ENCODE measurements at places on chromosomes 6 and 20.

GRCh38 chr20:59752101-59752586 lies 147.8 kb downstream of the PHACTR3 start:
- no peak for DNase-seq

DNA sequence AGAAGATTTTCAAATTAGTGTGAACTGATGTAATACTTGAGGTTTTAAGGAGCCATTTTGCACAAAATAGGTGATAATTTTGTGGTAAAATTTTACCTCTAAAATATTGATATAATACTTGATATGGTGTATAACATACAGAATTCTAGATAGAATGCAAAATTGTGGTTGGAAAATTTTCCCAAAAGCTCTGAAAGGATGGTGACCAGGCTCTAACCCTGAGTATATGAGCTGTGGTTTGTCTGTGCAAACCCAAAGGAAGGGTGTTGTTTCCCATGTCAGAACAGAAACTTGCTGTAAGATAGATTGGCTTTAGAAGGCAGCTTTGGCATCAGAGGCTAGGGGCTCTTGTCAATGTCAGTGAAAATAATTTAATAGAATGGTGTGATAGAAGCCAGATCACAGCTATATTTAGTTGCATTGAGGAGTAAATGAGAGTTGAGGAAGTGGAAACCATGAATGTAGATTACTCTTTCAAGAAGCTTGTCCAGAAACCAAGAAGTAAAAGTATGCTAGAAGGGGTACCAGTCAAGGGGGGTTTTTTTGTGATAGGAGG lies 257.7 kb downstream of the FARS2 start:
- no peak for DNase-seq

DNA sequence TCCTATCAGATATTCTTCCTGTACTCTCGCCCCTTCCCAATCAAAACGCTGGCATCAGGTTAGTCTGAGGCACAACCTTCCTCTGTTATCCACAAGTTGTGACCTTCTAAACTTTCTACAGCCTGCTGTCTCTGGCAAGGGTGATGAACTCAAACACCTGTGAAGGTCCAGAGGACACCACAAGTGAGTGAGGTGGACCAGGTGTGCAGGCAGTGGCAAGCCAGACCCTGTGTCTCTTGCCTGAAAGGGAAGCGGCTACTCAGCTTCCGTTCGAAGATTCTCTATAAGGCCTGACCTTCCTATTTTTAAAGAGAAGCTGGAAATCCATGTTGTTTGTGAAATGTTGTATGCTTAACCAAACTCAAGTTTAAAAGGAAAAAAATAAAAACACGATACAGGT lies 36.8 kb downstream of the GCM1 start:
- no peak for DNase-seq

DNA sequence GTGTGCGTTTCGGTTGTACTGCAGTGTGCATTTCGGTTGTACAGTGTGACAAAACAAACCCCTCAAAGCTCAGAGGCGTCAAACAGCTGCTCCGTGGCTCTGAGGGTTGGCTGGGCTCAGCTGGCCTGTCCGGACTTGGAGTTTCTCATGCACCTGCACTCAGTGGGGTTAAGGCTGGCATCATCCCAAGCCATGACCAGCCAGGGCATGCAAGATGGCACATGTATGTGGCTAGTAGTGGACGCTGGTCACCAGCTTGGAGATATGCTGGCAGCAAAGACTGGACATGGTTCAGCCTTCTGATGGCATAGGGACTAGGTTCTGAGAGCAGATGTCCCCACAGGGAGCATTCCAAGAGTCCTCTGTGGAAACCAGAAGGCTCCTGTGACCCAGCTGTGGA lies 187.2 kb downstream of the CDH4 start:
- no peak for DNase-seq

- no peak for DNase-seq
Observed at GRCh38 chr20:6265204-6265904, 142.5 kb upstream of the FERMT1 start.

Data from CD4-positive, alpha-beta T cell treated with Interleukin-6 for 4 hours (primary cell).